ENCODE measurements at places on chromosomes 12 and 14.

DNA sequence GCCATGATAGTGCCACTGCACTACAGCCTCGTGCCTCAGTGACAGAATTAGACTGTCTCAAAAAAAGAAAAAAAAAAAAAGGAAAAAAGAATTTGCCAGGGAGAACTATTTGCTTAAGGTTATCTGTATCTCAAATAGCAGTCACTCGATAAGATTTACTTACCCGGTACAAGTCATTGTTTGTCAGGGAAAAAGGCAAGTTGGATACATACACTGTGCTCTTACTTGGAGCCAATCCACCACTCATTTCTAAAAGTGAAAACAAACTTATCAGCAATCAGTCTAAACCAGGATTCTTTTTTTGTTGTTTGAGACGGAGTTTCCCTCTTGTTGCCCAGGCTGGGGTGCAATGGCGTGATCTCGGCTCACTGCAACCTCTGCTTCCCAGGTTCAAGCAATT is 2.0 kb downstream of the ZCRB1 start:
- no peak for DNase-seq

GRCh38 chr14:102828151-102828550 is 50.9 kb downstream of the TRAF3 start:
- peak; percentile 36 for DNase-seq

DNA sequence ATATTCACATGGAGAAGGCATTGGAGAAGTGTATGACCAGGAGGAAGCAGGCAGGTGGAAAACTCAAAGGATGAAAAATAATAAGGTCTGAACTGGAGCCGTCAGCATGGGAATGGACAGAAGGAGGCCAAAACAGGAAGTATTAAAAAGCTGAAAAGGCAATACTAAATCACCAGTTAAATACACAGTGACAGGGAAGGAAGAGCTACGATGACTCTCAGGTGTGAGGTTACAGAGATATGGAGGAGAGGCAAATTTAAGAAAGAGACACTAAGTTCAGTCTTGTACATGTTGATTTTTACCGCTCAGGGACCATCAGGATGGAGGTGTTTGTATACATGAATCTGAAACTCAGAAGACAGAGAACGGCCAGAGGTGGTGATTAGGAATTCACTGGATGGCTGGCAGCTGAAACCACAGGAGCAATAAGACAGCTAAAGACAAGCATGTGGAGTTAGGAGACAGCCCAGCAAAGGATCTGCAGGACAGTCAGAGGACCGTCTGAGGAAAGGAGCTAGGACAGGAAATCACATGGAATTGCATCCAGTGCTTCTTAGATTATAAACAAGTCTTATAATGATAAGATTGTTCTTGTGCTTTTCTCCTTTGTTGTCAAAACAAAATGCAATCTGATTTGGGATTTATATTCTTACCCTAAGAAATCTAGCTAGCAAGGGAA is 33.9 kb upstream of the CDKN3 start:
- no peak for DNase-seq

- no peak for DNase-seq
Measured at GRCh38 chr12:42504049-42504448, 85.5 kb downstream of the PRICKLE1 start.

GRCh38 chr14:105015242-105015641 is 5.6 kb downstream of the CDCA4 start:
- no peak for DNase-seq

- DNase-seq = no peak
Measured at GRCh38 chr14:65833267-65833880, 420.8 kb downstream of the FUT8 start.

DNA sequence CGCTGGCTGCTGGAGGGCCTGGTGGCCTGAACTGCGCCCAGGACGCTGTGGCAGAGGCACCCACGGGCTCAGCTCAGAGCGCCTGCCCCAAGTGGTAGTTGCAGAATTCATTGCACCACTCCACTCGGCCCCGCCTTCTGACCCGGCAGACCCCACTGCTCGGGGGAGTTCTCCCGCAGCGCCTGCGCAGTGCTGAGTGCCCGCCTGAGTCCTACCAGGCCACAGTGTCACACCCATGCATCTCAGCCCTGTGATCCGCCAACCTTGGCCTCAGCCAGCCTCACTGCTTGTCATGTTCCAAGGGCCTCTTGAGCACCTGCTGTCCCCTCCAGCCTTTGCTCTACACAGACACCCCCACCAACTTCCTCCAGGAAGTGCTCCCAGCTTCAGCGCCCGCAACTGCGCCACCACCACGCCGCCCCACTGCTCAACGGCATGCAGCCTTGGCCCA is 12.2 kb downstream of the DEGS2 start:
- no peak for DNase-seq

DNA sequence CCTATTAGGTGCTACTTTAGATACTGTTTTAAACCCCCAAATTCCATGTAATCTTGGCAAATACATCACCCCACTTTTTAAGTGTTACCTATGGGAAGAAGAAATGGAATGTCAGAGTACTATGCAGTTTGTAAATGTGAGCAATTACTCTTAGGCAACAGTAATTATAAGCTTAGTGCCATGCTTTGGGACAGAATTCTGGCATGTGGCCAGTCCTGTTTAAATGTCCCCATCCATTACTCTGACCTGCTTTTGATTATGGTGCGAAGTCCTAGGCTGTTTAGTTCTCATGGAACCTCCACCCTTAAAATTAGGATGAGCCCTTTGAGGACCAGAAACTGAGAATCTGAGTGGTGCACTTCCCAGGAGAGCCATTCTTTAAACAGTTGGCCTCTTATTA is 321.4 kb upstream of the RGS6 start:
- no peak for DNase-seq

GRCh38 chr12:60853407-60853806 is 1257.6 kb downstream of the SLC16A7 start:
- no peak for DNase-seq

- DNase-seq = peak; percentile 73
Measured at GRCh38 chr12:50112456-50113218, 601 bp downstream of the COX14 start.

DNA sequence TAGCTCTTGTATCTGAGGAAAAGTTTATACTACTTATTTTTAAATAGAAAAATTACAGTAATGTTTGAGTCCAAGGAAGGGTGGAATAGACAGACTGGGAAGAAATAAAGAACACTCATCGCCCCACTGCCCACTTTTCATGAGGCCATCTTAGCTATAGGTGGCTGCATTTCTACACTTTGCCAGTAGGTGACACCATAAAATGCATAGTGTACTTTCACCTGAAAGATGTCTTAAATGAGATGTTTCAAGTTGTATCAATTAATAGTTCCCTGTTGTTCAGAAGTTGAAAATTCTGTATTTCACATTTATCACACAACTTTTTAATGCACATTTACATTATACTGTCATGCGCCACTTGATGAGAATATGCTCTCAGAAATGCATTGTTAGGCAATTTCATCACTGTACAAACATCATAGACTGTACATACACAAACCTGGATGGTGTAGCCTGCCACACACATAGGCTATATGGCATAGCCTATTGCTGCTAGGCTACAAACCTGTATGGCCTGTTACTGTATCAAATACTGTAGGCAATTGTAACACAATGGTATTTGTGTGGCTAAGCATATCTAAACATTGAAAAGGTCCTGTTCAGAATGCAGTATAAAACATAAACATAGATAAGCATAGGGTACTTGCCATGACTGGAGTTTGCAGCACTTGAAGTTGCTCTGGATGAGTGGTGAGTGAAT is 27.6 kb downstream of the PMCH start:
- no peak for DNase-seq

DNA sequence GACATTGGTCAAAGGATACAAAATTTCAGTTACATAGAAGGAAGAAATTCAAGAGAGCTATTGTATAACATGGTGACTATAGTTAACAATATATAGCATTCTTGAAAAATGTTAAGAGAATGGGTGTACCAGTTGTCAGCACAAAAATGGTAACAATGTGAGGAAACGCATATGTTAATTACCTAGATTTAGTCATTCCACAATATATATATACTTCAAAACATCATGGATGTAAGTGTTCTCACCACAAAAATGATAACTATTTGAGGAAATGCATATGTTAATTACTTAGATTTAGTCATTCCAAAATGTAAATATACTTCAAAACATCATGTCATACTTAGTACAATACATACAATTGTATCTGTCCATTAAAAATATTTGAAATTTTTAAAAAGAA is 540.4 kb upstream of the MGAT4C start:
- no peak for DNase-seq

DNA sequence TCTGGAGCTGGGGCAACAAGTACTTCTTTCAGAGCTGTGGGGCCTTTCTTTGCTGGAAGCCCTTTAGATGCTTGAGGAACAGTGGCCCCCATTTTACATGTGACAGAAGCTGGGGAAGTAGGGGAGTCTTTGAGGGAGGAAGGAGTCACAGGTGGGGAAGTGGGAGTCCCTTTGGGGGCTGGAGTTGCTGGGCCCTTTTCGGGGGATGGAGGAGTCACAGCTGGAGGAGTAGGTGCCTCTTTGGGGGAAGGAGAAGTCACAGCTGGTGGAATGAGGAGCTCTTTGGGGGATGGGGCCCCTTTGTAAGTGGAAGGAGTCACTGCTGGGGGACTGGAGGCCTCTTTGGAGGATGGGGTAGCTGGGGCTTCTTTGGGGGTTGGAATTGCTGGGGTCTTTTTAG is 8.6 kb downstream of the NACA start:
- DNase-seq = no peak

- no peak for DNase-seq
Measured at GRCh38 chr14:102696332-102696731, 80.9 kb upstream of the TRAF3 start.

DNA sequence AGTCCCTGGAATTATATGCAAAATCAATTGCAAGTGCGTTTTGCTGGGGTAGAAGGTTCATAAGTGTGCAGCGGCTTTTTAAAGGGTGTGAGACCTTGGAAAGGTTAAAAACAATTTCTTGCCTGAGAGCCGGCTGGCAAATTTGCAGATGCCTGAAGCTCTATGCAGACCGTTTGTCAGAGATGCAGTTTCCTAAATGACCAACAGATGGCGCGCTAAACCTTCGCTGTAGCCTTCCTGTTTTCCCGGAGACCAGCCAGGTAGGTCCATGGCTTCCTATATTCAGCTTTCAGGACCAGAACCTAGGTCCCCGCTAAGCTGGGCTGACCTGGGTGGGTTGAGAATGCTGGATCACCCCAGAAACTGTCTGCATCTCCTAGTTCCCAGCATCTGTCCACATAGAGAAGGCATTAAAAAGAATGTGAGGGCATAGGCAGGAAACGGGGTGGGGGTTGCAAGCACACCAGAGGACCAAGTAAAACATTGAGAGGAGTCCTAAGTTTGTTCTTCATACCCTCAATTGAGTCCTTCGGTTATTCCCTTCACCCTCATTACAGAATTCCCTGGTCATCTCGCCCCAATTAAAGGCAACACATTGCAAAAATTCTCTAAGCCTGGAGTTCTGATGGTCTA is 5.7 kb upstream of the NOS1 start:
- peak; percentile 42 for DNase-seq

- peak; percentile 21 for DNase-seq
Measured at GRCh38 chr12:106128585-106129328, 10.0 kb downstream of the NUAK1 start.

DNA sequence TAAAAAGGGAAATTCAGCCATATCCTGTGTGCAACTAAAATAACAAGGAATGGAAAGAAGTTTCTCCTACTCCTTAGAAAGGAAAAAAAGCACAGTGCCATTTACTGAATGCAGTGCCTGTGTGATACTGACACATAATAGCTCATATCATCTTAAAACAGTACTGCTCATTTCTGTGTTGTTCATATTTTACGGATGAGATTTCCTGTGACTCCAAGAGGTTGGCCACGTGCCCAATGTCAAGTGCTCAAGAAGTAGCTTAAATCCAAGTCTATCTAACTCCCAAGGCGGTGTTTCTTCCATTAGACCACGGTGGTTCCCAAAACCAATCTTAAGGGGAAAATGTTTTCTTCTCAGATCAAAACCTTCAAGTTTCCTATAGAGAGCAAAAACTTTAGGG is 20.0 kb downstream of the MAP3K9 start:
- no peak for DNase-seq

GRCh38 chr12:19688532-19688931 is 249.2 kb downstream of the AEBP2 start:
- DNase-seq = no peak

DNA sequence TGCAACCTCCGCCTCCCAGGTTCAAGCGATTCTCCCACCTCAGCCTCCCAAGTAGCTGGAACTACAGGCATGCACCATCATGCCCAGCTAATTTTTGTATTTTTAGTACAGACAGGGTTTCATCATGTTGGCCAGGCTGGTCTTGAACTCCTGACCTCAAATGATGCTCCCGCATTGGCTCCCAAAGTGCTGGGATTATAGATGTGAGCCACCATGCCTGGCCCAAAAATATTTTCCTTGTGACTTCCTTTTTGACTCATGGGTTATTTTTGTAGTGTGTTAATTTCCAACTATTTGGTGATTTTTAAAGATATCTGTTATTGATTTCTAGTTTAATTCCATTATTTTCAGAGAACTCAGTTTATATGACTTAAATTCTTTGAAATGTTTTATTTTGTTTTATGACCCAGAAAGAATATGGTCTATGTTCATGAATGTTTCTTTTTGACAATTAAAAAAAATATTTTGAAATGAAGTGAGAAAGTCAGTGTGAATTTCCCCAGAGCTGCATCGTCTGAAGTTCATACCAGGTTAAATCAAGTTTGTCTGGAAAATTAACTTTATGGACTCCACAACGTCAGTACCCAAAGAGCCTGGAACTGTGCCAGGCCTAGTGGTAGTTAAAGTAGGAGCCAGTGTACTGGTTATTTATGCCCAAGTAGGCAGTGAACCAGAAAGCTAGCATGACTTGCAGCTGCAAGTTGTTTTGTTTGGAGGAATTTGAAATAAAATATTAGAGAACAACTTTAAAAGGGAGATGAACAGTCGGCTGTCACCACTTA is 2.8 kb upstream of the CDKL1 start:
- no peak for DNase-seq

GRCh38 chr14:62123961-62124360 is 361.7 kb downstream of the SNAPC1 start:
- no peak for DNase-seq

DNA sequence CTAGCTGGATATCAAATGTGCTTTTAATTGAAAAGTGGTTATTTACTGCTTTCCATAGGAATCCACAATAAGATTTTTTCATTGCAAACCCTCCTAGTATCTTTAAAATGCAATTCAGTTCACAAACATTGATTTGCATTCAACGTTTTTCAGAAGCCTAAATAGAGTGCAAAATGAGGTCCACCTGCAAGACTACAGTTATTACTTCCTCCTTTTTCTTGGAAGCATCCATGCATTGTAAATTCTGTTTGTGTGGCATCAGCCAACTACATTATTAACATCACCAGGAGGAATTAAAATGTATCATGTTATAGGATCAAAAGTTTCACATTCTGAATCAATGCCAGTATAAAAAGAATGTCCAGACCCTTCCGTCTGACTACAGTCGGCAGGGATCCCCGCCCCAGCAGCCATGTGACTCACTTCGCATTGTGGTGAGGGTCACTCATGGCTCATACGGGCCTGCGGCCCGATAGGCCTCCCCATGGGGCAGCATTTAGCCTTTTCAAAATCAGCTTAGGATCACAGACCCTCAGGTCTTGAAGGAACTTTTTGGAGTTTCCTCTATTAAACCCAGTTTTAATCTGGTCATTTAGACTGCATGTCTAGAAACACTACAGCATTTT is 46.3 kb downstream of the NTF3 start:
- no peak for DNase-seq

- no peak for DNase-seq
Measured at GRCh38 chr14:106556665-106557289, 1030.4 kb downstream of the TMEM121 start.

GRCh38 chr12:3658327-3659163 is 94.4 kb downstream of the CRACR2A start:
- DNase-seq = no peak

GRCh38 chr14:53663709-53664108 is 292.9 kb downstream of the BMP4 start:
- peak; percentile 11 for DNase-seq
